ENCODE measurements at places on chromosomes 2 and 18.

DNA sequence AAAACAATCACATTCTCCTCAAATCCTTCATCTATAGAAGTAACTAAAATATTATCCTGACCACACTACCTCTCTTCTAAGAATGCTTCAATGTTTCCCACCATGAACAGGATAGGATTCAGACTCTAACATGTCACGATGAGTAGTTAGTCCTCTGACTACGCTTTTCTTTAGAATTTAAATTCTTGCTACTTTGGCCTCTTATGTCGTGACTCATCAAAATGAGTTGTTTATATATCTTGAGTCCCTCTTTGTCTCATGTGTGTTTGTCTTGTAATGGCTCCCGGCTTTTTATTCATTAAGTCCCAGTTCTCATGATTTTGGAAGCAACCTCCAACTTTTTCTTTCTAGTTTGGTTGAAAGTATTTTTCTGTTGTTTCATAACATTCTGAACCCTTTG is 1289.2 kb downstream of the DSC3 start:
- no peak for DNase-seq

DNA sequence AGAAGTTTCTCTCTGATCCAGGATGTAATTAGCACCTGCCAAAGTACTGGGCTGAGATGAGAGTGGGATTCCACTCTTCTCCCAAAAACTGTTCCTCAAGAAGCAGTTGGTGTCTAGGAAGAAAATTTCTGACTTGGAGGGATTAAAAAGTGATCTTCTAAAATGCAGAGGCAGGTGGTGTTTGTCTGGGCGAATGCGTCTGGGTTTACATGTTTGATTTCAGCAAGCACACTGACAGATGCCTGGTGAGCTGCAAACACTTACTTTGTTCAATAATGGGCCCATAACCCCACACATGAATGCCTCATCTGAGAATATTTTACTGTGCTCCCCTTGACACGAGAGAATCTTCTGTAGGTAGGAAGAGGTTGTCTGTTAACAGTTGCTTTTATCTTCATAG is 24.3 kb upstream of the KCNF1 start:
- DNase-seq: no peak

DNA sequence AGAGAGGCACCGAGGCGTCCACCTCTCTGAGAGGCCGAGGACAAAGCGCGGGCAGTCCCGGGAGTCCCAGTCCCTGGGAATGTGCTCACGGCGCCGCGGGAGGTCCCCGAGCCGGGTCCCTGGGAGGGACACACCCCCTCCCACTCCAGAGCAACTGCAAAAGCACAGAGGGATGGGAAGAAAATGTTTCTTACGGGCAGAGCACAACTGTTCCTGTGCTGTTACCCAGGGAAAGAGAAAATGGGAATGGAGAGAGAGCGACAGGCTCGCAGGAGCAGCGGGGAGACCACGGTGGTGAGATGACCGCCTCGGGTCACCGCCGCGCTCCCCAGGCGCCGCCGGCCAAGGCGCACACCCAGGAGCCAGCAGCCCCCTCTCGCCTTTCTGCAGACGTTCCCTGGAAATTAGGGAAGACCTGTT is 1.2 kb upstream of the BCL11A start:
- no peak for DNase-seq

- peak; percentile 88 for DNase-seq
These were observed 93.7 kb upstream of the KLHL29 start for GRCh38 chr2:23291239-23291638.

- no peak for DNase-seq
These were observed 684.4 kb downstream of the ZEB2 start for GRCh38 chr2:143835481-143835880.

DNA sequence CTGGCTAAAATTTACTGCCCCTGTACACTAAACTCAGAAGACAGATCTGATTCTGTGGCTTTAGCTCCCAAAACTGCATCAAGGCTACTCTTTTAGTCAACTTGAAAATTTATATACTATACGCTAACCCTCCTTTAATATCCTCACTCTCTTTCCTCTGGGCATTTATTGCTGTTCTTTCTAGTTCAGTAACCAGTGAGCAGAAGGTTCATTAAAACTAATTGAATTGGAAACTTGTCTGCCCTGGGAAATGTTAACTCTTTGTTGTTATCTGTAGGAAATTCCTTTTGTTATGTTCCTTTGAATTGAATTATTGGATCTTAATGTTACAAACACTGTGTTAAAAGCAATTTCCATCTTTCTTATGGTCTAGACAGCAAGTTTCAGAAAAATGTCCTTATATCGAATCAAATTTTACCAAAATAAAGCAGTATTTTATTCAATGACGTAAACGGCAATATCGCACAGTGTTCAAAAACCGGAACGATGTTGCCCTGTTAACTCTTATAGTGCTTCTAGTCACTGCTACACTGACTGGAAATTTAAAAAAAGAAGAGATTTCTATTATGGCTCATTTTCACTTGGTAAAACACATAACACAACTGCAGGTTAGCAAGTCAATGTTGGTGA is 168.3 kb downstream of the NR4A2 start:
- no peak for DNase-seq

DNA sequence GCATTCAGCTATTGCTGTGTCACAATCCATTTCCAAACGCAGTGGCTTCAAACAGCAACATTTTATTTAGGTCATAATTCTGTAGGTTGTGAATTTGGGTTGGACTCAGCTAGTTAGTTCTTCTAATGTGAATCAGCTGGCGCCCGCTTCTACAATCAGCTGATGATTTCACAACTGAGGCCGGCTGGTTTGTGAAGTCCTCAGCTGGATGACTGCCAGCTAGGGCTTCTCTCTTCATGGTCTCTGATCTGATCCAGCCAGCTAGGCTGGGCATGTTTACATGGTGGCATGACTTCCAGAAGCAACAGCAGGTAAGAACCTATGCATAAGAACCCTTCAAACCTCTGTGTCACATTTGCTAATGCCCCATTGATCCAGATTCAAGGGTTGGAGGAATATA is 172.0 kb downstream of the SLC4A10 start:
- peak; percentile 30 for DNase-seq

DNA sequence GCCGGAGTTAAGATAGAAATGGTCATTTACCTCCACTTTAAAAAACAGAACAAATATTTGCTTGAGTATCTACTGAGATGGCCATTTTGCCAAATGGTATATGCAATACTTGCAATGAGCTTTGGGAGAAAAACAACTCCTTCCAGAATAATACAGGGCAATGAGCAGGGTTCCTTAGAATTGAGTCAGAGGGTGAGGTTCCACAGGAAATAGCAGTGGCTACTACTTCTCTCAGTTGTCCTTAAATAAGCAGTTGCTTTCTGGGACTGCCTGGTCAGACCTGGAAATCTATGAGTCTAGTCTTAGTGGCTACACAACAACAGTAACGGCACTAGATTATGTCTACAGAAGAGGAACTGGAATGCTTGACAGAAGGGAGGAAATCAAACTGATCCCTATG is 80.9 kb upstream of the CCDC85A start:
- DNase-seq: peak; percentile 29

DNA sequence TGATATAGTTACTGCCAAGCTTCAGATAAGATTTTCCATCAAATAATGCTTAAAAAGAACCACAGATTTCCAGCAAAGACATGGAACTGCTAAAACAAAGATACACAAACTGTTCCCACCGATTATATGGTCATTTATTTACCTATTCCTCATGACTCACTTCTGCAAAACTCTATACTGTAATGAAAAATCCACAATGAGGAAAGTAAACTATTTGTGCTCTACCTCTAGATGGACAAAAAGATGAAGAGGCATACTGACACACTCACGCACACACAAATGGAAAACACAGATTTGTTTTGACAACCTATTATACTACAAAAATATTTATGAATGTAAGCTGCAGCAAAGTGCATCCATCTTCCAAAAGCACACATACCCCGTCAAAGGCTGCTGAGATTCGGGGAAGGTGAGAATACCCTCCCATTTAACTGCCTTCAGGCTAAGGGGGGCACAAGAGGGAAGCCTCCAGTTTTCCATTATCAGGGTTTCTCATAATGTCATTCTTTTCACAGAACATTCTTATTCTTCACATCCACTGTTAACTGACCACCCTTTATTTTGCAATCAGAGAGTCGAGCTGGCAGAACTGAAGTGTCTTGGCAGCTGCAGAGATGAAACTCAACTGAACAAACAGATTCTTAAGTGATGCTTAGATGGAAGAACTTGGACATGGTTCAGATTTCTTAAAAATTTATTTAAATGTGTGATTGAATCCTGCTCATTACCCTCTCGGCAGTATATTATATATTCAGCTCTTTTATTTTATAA is 115.9 kb upstream of the TANK start:
- DNase-seq: peak; percentile 63

GRCh38 chr2:96117701-96118588 is 1.6 kb upstream of the ADRA2B start:
- DNase-seq: no peak

DNA sequence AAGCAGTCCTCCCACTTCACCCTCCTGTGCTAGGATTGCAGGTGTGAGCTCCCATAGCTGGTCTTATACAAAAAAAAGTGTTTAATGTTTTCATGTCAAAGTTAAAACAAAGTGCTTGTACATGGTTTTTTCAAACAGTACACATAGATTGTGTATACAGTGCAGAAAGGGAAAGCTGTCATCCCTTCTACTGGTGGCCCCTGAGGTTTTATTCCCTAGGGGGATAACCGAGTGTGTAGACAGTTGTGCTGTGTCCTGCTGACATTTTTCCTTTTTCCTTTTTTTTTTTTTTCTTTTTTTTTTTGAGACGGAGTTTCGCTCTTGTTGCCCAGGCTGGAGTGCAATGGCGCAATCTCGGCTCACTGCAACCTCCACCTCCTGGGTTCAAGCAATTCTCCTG is 10.8 kb downstream of the TUBB6 start:
- DNase-seq: no peak

DNA sequence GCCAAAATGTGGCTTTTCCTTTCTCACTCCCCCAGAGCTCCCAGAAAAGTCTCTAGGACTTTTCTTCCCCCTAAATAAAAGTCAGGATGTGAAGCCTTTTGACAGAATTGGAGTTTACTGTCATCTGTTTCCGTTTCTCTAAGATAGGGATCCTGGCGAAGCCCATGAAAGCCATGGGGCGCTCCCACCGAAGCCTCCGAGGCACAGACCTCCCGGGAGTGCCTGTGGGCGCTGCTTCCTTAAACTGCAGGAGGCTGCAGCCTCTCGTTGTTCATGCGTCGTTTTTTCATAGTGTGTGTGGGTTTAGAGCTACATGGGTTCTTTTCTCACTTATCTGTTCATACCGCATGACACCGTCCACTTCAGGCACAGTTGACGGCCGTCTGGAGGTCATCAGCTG is 56.8 kb downstream of the ASAP2 start:
- DNase-seq: no peak

DNA sequence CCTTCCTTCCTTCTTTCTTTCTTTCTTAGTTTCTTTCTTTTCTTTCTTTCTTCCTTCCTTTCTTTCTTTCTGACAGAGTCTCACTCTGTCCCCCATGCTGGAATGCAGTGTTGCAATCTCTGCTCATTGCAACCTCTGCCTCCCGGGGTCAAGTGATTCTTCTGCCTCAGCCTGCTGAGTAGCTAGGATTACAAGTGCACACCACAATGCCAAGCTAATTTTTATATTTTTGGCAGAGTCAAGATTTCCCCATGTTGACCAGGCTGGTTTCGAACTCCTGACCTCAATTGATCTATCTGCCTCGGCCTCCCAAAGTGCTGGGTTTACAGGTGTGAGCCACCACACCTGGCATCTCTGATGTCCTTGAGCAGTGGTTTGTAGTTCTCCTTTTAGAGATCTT is 48.5 kb downstream of the IL1R2 start:
- no peak for DNase-seq

GRCh38 chr2:85601771-85602475 is 575 bp downstream of the TMEM150A start:
- peak; percentile 60 for DNase-seq

DNA sequence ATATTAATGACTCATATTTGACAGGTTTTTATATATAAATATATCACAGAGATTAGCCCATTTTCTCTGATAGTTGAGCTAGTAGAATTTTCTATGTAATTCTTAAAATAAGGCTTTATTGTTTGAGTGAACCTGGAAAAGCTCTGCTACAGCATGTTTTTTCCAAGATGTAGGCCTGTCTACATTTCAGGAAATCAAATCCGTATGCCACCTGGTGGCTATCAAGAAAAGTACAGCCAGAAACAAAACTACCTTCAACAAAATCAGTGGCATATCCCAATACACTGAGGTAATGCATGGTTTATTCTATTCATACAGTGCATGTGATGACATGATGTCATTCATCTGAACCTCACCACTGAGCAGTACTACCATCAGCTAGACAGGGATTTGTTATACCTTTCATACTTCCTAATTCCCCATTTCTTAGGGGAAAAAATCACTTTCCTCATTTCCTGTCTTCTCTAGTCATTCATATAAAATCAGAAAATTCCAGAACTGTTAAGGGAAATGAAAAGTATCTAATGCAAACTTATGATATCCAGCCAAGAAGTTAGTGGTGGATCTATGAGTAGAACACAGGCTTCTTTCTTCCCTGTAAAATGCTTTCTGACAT is 310.4 kb upstream of the SYT4 start:
- DNase-seq: peak; percentile 45

DNA sequence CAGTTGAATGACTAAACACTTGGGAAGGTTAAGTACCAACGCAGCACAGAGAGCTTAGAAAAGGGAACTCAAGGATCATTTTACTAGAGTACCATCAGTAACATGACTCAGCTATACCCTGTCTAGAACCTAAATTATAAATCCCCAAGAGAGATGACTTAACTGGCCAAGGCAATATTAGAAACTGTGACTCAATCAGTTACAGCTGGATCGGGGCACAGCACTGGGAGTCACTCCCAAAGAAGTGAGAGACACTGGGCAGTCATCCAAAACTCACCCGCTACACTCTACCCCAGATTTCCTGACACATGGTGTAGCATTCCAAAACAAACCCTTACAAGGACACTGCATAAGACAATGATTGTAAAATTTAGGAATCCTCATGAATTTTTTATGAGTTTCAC is 17.7 kb downstream of the IWS1 start:
- DNase-seq: peak; percentile 100

DNA sequence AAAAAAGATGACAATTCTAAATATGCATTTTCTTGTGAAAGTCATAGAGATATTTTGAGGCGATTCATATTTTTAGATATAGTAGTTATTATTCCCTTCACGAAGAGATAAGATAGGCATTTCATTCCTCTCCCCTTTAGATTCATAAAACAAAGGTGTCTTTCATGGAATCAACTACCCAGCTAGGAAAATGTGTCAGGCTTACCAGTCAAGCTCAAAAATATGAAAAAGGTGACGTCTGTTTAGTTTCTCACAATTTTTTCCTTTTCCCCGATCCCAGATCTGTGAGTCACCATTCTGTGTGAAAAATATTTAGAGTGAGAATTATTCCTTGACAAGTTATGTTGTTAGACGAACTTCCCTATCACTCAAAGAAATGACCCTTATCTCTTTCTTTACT is 95.4 kb upstream of the FN1 start:
- peak; percentile 55 for DNase-seq

DNA sequence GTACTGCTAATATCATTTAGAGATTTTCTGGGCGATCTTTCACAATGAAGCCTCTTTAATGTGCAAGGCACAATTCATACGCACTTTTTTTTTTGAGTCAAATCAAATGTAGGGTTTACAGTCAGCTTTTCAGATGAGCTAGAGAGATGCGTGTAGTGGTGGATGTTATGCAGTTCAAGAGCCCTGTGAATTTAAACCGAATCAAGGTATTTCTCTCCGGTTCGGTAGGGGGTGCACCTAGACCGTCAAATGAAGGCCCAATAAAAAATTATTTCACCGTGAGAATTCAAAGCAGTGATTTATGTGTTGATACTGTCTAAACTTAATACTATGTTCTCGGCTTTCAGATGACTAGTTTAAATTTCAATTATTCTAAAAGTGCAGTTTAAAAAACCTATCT is 1.1 kb downstream of the PTH2R start:
- DNase-seq: no peak

- DNase-seq: no peak
These were observed 373.7 kb upstream of the SMIM21 start for GRCh38 chr18:75801178-75801577.

Measured in AG10803 (cell line).